ENCODE measurements at places on chromosomes 5 and 9. TPM values are rescaled to one million over a fixed set of nuclear protein-coding genes. Genes with fewer than 3 reads are reported as not detected.
A peak's percentile ranks its signal among the peaks of the same experiment; 100 is the strongest.

DNA sequence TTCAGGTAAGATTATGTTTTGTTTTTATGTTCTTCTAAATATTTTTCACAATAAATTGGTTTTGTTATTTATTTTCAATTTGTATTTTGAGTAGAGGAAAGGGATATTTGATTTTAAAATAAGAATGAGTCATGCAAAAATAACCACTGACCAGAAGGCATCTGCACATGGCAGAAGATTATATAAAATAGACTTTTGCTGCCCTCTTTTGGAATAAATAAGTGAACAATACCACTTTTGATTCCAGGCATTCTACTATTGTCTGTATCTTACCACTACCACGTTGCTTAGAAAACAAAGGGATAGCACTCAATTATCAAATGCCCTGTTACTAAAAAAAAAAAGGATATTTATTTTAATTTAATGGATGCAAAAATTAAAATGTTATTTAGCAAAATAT lies 227.3 kb upstream of the ITGA1 start:
- no peak for DNase-seq

DNA sequence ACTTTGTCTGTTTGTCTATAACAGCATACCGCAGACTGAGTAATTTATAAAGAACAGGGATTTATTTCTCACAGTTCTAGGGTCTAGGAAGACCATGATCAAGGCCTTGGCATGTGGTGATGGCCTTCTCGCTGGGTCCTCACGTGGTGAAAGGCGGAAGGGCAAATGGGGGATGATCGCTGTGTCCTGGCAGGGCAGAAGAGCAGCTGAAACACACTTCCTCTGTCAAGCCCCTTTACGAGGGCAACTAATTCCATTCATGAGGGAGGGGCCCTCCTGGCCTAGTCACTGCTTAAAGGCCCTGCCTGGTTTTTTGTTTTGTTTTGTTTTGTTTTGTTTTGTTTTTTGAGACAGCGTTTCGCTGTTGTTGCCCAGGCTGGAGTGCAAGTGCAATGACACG lies 41.9 kb upstream of the UBTD2 start:
- DNase-seq, result no peak

- DNase-seq, result no peak
Measured at GRCh38 chr5:72854419-72854818, 38.0 kb downstream of the TNPO1 start.

DNA sequence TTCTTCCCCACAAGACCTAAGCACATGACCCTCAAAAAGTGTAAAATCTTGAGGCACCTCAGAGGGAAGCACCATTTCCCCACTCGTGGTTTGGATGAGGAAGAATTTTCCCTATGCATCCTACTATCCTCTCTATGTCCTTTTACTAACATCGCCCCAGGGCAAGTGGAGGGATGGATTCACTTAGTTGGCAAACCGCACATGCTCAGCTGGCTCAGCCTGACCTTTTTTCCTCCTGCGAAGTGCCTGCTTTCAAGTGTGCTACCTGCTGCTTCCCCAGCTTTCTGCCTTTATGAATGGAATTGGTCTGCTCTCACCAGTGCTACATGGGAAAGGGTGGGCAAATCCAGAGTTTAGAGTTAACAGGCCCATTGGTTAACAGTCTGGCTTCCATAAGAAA lies 56.6 kb upstream of the IFNK start:
- no peak for DNase-seq

GRCh38 chr5:75051217-75051751 lies 1.1 kb downstream of the GCNT4 start:
- no peak for DNase-seq

- no peak for DNase-seq
Measured at GRCh38 chr5:179878222-179879002, 19.8 kb upstream of the MRNIP start.

- DNase-seq, result peak; percentile 74
Measured at GRCh38 chr5:159341906-159342310, 11.6 kb upstream of the IL12B start.

GRCh38 chr5:111472579-111472978 lies 39.8 kb downstream of the STARD4 start:
- DNase-seq, result no peak

GRCh38 chr5:149694007-149694406 lies 36.1 kb upstream of the PPARGC1B start:
- DNase-seq, result no peak

- peak; percentile 67 for DNase-seq
Measured at GRCh38 chr5:79955941-79956670, 35.0 kb downstream of the MTX3 start.

- no peak for DNase-seq
Measured at GRCh38 chr9:124017929-124018729, 6.6 kb downstream of the LHX2 start.

DNA sequence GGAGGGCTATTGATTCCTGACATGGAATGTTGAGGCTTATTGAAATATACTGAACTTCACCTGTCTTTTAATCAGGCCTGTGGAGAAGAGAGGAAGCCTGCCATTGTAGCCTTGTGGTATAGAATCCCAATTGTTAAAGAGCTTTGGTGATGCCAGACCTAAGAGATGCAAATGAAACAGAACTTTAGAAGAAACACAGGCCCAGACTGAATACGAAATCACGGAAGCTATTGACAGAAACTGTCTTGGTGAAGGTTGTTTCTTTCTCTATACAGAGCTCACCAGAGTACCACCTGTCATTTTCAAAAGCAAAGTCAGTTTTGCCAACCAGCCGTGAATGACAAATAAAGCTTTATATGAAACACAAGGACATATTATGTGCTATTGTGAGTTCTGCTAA lies 660.3 kb downstream of the ISL1 start:
- DNase-seq, result no peak

Gene ZNF462
- 98.4 TPM for total RNA-seq

Gene NIM1K
- total RNA-seq, result 0.54 TPM

Gene ZNF354C
- total RNA-seq, result 3.3 TPM

Gene DMRT2
- 0.18 TPM for total RNA-seq

Gene LHX3
- total RNA-seq, result not detected

All from astrocyte (in vitro differentiated cells and primary cell).